ENCODE measurements at places on chromosomes 3 and 15.

DNA sequence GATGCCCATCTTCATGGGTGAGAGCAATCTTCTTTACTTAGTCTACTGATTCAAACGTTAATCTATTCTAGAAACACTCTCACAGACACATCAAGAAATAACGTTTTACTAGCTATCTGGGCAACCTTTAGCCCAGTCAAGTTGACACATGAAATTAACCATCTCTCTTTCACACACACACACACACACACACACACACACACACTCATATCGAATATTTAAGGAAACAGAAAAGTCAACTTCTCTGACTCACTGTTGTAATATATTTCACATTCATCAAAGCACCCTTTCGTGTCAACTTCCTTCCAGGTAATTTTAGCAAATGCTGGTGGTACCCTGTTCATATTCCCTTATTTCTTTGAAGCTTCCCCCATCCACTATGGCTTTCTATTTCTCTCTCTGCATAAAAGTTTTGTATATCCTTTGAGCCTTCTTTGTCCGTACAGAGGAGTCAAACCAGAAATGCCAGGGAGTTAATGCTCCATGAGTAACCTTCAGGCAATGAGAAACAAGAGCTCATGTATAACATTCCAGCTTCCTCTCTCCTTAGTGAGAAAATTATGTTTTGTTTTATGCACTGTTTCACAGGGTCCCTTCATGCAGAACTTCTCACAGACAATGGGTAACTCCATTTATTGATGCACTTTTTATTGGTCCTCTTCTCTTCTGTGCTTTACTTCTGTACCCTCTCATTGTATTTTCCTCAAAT is 335.5 kb upstream of the CBLB start:
- no peak for DNase-seq

DNA sequence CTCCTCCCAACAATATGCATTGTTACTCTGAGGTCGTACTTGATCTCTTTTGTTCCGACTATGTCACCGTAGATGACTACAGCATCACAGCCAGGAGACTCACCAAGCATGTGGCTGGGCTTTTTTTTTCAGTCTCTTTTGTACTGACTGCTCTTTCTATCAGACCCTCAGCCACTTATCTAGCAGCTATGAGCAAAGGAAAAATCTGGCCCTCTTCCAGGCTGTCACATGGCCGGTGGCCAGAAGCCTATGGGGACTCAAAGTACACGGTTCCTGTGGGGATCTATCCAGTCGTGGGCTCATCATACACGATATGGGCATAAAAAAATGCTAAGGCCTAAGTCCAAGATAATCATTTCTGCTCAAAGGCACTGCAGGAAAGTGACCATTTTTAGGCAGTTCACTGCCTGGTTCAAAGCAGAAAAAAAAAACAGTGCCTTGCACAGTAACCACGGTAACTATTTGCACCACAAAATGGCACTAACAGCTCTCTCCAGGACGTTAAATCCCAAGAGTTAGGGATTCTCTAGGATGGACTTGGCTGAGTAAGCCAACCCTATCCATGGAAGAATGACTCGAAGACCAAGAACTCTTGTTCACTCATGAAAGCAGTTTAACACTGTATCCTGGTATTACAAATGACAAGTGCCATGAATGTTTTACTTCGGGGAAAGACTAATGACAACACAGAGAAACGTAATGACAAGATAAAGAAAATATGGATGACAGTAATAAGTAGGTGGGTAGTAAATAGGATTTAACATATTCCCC is 50.3 kb downstream of the SHQ1 start:
- DNase-seq = peak; percentile 45

DNA sequence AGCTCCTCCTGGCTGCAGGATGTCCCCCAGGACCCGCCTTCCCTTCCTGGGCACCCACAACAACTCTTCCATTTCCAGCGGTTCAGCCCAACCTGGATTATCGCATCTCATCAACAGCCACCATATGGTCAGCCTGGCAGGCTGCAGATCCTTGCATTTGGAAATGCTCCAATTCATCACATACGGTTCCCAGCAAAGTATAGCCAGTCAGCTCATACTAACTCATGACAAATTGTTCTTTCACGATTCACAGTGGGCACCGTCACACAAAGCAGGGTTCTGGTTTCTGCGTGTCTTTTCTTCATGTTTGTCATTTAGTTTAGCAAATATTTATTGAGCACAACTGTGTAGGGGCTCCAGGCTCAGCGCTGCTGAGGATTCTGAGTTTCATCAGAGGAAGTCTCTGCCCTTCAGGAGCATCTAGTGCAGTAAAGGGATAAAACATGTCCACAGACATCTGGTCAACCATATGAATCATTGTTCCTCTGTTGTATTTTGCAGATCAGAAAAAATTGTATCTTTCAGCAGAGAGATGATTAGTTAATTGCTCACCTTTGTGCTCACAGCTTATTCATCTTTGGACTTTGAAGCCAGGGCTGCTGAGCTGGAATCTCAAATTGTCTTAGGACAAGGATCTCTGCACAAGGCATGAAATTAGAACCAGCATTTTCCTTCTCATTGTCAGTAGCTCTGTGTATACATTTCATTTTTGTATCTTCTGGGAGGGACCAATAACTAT is 125.1 kb downstream of the GABRG3 start:
- peak; percentile 51 for DNase-seq

DNA sequence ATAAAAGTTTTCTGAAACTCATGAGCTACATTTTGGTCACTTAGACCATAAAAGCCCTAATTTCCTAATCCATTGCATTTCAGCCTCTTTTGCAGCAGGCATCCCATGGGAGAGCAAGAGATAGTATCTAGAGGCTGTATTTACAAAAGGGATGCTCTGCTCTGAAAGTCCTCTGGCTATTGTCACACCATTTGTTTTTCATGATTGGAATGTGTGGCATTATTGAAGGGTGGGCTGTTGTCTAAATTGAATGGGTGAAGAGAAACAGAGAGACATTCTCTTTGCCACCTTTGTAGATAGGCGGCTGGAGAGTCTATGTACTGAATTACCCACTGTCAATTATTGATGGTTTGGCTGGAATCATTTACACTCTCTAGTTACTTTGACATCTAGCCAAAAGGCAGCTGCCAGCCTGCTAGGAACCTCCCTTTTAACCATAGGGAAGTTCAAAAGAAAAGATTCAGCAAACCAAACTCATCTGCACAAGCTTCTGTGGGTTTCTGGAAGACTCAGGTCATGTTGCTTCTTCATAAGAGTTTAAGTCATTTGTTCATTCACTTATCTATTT is 89.8 kb upstream of the RARB start:
- no peak for DNase-seq

DNA sequence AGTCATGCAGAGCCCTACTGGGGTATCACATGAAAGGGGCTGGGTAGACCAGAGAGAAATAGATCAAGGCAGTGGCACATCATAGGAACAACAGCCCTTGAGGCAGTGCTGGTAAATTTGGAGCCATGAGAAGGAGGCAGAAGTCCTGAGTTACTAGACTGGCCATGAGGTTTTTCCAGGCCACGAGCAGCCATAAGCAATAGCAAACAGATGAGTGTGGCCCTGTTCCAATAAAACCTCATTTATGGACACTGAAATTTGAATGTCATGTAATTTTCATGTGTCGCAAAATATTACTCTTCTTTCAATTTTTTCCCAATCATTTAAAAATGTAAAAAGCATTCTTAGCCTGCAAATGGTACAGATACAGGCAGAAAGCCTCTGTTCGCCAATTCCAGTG is 28.1 kb upstream of the LRRN1 start:
- no peak for DNase-seq

GRCh38 chr3:53196575-53197407 is 35.8 kb downstream of the PRKCD start:
- no peak for DNase-seq

GRCh38 chr3:46895204-46895660 is 17.7 kb downstream of the PTH1R start:
- DNase-seq = peak; percentile 85

DNA sequence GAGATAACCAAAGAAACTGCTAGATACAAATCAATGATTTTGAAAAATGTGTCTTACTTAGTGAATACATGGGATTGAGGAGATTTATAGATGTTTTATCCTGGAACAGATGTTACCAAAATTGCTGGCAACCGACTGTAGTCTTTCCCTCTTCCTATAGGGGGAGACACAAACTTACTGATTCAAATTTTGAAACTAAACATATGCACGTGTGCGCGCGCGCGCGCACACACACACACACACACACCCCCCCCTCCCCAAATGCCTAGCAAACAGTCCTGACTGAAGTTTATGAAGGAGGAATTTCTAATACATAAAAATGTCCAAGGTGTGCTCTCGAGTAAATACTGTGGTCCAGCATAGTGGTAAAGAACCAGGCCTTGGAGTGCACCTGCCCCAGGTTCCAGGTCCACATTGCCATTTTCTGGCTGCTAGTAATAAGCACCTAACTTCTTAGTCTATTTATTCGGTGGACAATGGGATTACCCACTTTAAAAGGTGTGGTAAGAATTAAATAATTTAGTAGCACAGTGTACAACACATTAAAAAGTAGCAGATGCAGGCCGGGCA is 18.5 kb upstream of the C3orf62 start:
- peak; percentile 37 for DNase-seq

DNA sequence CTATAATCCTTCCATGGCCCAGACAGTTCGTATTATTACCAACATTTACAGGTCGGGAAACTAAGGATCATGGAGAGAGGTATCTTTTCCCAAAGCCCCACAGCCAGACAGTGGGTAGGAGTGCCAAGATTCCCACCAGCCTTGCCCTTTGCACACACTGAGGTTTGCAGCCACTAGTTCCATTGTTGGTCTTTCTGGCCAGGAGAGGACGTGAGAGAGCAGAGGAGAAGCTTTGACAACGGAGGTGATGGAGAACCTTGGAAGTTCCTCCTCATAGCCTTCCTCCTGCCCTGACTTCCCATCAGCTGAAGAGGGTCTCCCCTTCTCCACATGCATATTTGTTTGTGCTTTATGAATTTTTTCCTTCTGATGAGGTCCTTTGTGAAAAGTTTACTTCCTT is 50.5 kb upstream of the PLCL2 start:
- no peak for DNase-seq

DNA sequence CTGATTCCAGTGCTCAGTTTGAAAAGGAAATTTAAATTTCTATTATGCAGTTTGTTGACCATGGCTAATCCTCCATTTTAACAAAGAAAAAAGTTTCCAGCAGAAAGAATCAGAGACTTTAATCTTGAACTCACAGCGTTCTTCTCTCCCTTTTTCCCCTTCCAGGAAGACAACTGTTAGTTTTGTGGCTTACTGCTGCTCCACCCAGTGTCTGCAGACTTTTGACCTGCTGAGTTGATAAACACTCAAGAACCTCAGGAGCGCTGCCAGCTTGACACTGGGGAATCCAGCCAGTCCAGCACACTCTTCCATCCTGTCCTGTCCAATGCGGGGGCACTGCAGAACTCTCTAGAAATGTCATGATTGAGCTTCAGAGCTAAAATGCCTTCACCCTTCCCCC is 134.6 kb downstream of the LRRC28 start:
- DNase-seq = peak; percentile 65

GRCh38 chr3:144770281-144770680 is 798.7 kb downstream of the DIPK2A start:
- no peak for DNase-seq

DNA sequence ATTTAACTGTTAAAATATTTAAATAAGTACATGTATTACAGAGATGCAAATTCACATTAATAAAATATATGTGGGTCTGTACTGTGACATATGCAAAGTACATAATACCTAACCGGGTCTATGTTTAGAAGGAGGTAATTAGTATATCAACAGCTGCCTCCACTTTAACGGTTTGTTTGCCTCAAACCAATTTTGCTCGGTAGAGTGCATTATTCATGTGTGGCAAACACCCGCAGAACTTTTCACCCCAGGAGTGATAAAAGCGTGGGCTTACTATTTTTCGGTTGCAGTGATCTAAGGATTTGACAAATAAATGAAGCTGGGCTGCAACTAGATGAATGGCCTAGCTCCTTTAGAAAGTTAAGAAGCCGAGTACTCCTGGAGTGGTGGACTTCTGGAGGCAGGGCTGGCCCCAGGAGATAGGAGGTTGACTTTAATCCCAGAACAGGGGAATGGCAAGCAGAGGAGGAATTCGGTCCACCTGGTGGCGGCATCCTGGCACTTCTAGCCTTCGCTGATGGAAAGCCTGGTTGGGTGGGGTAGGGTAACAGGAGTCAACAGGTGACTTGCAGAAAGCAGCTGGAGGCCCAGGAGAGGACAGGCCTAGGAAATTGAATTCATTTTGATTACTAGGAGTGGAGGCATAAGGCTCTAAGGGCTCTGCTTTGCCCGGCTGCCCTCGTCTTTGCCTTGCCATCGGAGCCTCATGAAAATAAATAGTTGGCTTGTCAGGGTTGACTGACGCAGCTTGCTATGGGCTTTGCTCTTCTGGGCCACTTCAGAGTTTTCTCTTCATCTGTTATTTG is 2.4 kb downstream of the SLCO3A1 start:
- DNase-seq = peak; percentile 70

- no peak for DNase-seq
These were observed 61.6 kb downstream of the ATP2C1 start for GRCh38 chr3:130955481-130955880.

DNA sequence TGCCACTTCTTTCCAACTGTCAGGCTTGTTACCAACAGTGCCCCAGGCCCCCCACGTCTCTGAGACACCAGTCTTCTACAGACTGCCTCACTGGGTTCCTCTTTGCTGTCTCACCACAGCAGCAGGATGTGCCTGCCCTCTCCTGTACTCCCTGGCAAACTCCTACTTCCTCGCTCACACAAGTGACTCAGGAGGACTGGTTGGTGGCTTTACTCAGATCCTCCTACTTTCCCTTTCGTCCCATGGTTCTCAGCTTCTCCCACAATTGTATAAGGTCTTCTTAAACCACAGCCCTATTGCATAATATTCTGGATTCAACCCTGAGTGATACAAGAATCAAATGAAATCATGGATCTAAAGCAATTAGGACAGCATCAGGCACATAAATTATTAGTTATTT is 246.6 kb upstream of the PROK2 start:
- no peak for DNase-seq

- peak; percentile 14 for DNase-seq
These were observed 482.0 kb upstream of the SUCLG2 start for GRCh38 chr3:68136411-68136810.

GRCh38 chr15:65038836-65039235 is 6.4 kb upstream of the SLC51B start:
- no peak for DNase-seq

All from stomach (tissue), 19 donors.